ENCODE measurements at places on chromosomes 5 and 9.

DNA sequence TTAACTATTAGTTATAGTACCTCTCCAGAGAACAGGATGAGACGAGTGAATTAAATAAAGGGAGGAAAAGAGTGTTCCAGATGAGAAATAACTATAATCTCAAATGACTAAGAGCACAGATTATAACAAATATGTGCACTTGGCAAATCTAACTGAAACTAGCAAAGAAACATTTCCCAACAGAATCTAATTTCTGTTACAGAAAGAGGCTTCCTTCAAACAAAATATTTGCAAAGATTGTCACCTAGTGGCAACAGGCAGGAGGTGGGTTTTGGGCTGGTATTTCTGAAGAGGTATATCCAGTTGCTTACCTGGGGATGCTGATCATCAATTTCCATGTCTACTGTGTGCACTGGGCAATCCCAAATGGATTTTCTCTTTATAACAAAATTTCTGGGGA, 5.6 kb upstream of the SPDL1 start:
- DNase-seq: peak; percentile 70

DNA sequence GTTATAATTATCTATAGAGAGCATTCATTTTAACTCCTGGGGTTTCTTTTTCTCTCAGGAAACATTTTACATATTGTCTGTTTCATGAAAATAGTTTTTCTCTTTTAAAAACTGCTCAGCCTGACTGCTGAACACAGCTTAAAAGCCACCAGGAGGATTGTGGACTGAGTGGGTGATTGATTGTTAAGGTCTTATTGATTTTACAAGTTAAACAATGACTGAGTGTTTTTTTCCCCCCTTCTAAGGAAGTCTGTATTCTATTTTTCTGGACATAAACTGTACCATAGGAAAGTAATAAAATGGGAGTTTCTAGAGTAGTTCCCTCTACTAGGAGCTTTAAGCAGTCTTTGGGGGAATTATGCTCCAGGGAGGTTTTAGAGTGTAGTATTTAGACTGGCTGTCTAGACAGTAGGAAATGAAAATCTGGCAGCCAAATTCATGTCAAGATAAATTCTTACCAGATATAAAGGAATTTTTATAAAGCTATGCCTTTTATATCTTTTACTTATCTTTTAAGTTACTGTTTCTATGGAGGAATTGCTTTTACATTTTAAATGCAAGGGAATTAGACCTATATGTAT, 463.9 kb downstream of the PRR16 start:
- DNase-seq: no peak

- DNase-seq: peak; percentile 93
Measured at GRCh38 chr5:74288448-74289108, 351.9 kb downstream of the ENC1 start.

GRCh38 chr5:18720002-18720401, 1085.7 kb downstream of the TAF11L14 start:
- no peak for DNase-seq

GRCh38 chr9:16625161-16625631, 245.3 kb downstream of the BNC2 start:
- peak; percentile 58 for DNase-seq

DNA sequence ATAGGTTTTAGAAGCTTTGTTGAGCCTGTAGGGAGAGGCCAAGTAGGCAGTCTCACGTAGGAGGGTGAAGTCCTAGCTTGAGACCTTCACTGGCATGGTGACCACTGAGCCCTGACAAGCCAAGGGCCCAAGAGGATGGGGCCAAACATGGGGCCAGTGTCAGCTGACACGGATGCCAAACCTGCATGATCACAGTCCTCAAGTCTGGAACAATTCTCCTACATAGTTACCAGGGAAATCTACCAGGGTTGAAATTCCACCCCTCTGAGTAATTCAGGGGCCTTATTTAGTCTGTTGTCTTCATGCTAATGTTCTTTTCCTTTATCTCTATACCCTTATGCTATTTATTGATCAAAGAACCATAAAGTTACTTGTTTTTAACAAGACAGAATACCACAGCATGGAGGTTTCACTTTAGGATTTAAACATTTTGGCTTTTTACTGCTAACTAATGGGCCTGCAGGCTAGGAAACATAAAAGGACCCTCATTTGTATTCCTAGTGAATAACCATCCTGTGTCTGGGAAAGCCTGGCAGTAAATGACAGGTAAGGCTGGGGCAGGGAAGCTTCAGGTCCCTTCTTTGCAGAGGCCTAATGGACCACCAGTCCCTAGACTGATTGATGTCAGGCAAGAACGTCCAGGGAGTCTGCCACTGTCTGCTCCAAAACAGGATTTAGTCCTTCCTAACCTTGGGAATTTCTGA, 140.8 kb downstream of the FGF1 start:
- peak; percentile 29 for DNase-seq

GRCh38 chr9:99660191-99660636, 161.5 kb upstream of the NR4A3 start:
- DNase-seq: no peak

DNA sequence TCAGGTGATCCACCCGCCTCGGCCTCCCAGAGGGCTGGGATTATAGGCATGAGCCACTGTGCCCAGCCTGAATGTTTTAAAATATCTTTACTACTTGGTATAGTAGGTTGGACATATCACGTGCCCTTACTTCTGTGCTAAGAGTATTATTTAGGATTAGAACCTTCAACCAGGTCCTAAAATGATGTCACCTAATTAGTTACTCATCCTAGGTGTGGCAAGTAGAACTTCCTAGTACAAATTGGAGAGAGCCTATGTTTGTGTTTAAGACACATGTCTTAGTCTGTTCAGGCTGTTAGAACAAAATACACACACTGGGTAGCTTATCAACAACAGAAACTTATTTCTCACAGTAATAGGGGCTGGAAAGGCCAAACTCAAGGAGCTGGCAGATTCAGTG, 51.5 kb downstream of the ZFAND5 start:
- no peak for DNase-seq

GRCh38 chr5:139755892-139756671, 39.5 kb upstream of the PSD2 start:
- no peak for DNase-seq

DNA sequence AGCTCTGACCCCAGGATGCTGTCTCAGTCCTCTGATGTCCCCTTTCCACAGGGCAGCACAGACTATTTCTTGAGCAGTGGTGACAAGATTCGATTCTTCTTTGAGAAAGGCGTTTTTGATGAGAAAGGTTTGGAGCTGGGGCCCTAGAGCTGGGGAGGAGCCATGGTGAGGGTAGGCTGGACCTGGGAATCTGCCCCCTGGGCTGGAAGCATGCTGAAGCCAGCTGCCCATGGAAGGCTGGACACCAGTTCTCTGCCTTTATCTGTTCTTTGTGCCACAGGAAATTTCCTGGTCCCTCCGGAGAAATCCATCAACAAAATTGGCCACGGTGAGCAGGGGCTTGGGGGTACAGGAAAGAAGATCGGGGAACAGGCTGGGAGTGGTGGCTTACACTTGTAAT, 12.9 kb downstream of the PHYHD1 start:
- no peak for DNase-seq

DNA sequence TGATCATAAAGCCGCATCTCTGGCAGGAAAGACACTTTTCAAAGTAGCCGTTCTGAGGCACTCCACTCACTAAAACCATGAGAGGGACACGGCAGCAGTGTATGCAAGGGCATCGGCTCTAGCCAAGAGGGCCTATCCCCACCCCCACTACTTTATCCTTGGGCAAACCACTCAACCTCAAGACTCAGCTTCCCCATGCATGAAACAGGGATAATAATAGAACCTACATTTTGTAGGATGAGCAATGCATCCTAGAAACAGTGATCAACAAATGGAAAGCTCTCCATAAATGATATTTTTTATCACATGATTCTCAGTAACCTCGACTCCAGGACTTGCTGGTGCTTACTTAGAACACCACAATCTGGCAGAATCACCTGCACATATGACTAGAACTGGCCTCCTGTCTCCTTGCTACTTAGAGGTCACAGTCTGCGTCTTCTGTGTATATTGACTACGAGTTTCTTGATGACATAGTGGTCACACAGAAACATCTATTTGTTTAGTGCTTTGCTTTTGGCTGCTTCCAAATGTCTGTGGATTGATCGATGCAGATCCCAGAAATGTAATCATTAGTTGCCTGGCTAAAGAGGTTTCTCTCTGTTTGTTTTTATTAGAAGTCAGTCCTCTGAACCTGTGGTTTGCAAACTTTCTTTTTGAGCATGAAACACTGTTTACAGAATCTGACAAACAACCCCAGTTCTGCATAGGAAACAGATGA, 102.1 kb downstream of the LHFPL2 start:
- no peak for DNase-seq

DNA sequence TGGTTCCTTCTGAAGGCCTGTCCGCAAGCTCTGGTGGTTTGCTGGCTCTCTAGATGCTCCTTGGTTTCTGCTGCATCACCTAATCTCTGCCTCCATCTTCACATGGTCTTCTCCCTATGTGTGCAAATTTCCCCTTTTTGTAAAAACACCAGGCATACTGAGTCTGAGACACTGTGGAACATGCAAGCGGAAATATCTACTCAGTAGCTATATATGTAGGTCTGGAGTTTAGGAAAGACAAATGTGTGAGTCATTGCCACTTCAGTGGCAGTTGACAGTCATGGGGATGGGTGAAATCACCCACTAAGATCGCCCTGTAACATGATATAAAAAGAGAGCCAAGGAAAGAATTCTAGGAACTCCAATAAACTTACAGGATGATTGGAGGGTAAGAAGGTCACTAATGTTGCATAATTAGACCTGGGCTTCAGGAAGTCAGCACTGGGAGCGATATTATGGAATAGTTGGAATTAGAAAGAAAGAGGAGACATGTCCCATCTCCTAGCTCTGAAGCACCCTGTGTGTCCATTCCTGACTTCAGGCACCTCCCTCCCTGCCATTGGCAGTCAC, 22.7 kb upstream of the UBLCP1 start:
- DNase-seq: no peak

DNA sequence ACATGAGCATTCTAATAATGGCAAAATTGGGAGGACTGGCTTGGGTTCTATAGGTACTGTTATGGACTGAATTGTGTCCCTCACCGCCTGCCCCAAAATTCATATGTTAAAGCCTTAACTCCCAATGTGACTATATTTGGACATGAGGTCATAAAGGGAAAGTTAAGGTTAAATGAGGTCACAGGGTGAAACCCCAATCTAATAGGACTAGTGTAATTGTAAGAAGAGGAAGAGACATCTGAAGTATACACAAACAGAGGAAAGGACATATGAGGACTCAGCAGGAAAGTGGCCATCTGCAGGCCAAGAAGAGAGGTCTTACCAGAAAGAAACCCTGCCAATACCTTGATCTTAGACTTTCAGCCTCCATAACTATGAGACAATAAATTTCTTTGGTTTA, 23.1 kb downstream of the RNF180 start:
- DNase-seq: no peak

DNA sequence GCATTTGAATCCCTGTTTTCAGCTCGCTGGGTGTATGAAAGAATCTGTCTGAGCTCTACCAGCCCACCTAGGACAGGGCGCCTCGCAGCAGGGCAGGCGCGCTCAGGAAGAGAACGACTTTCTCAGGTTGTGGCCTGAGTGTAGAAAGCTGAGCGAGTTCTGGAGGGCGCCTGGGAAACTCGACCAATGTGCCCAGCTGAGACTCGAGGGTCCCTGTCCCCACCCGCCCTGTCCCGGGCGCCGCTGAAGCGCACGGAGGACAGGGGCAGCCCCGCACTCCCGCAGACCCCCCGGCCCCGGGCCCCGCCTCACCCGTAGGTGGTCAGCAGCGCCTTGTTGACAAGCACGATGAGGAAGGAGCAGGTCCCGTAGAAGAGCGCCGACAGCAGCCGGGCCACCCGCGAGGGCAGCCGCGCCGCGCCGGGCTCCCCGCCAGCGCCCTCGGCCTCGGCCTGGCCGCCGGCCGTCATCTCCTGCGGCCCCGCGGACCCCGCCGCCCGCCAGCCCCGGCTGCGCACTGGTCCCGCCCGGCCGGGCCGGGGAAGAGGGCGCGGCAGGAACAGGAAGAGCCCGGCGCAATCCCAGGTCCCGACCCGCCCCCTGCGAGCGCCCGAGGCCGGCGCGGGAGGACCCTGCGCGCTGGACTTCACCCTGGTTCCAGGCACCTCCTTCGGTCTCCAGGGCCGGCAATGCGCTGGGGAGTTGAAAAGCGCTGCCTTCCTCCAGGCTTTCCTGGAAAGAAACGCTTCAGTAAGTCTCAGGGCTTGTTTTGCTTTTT, at the start of gene SLC35D2:
Gene SLC35D2 (minus strand): TSS at position 547 of the 778 bp plus-strand sequence. CDS start 77 bp downstream, at position 470.
- peak; percentile 43 for DNase-seq

DNA sequence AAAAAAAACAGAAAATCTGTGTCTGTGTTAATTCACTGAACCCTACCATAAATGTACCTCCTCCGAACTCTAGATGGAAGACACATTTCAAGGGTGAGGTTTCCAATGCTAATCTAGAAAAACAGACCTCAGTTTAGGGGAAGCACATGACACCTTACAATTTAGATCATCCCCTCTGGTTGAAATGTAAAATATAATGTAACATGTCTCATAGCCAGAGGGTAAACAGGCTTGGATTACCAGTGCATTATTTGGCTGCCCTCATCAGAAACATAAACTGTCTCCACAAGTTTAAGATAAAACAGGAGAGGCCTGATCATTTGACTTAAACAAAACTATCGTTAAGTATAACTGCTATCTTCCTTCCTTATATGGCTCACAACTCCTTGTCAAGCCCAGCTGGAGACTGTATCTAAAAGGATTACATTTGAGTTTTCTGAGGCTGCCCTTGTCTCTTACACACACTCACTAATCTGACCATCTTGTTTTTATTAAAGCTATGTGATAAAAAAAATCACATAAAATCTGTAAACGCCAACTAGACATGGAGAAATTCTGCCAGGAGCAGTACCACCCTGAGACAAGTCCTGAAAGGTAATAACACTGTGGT, 105.7 kb downstream of the LURAP1L start:
- DNase-seq: peak; percentile 5

DNA sequence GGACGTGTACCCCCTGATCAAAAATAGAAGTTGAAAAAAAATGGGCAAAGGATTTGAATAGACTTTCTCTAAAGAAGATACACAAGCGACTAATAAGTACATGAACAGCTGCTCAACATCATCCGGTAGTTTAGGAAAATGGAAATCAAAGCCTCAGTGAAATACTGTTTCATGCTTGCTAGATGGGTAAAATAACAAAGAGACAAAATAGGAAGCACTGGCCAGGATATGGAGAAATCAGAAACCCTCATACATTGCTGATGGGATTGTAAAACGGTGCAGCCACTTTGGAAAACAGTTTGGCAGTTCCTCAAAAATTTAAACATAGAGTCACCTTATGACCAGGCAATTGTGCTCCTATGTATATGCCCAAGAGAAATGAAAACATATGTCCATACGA, 65.0 kb upstream of the SUB1 start:
- DNase-seq: peak; percentile 45

Measured in fibroblast of mammary gland (primary cell).